ENCODE measurements at places on chromosomes 16 and 17.

GRCh38 chr16:24119807-24120206 is 136.3 kb upstream of the CACNG3 start:
- DNase-seq = no peak

- no peak for DNase-seq
These were observed 15.5 kb downstream of the ZNHIT3 start for GRCh38 chr17:36501963-36502362.

DNA sequence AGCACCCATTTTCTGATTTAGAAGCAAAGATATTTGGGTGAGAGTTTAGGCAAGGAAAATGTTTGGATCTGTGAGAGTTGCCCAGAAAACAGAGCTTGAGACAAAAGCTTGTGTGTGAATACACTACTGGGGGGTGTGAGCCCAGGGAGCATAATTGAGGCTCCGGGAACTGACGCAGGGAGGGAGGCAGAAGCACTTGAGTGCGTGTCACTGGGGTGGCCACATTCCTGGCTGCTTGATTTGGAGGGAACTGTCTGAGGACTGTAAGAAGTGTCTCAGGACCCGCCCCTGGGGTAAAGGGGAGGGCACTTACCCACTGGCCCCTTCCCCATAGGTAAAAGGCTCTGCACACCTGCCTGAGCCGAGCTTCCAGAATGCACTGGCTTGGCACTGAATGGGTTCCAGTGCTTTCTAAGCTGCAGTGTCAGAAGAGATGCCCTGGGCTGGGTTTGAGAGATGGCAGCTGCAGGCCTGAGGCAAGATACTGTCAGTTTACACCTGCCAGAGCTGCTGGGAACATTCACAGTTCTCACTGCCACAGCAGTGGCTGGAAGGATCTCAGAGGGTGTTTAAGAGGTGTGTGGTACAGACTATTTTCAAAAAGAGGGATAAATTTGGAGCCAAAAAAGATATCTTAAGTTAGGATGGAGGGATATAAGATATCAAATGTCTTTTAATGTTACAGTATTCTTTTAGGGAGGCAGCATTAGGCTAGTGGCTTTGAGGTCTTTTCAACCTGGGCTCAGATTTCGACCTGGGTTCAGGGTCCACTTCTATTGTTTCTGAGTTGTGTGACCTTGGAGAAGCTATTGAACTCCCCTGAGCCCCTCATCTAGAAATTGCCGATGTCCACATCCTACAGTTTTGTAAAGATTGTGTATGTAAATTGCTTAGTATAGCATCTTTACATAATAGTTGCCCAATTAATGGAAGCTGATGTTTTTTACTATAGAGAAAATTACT is 6.9 kb upstream of the TEX2 start:
- no peak for DNase-seq

DNA sequence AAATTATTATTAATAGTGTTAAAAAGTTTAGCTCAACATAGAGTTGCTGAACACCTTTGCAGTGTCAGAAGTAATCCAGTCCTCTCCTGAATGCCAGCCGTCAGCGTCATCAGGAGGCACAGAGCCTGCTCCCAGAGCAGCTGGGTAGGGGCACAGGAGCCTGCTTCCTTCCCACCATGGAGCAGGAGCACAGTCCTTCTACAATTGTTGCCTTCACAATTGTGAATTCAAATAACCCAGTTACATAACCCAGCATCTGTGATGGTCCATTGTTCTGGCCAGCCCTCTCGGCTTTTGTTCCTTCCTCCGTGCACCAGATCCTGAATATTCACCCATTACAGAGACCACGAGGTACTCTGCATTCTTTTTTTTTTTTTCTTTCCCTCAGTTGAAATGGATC is 393.9 kb upstream of the MAF start:
- DNase-seq = no peak

- DNase-seq = no peak
These were observed 125.2 kb downstream of the RAP1GAP2 start for GRCh38 chr17:2921443-2921842.

- DNase-seq = no peak
These were observed 30.1 kb upstream of the CPNE2 start for GRCh38 chr16:57062329-57062728.

- DNase-seq = no peak
These were observed 20.0 kb upstream of the ZFHX3 start for GRCh38 chr16:73067671-73068540.

DNA sequence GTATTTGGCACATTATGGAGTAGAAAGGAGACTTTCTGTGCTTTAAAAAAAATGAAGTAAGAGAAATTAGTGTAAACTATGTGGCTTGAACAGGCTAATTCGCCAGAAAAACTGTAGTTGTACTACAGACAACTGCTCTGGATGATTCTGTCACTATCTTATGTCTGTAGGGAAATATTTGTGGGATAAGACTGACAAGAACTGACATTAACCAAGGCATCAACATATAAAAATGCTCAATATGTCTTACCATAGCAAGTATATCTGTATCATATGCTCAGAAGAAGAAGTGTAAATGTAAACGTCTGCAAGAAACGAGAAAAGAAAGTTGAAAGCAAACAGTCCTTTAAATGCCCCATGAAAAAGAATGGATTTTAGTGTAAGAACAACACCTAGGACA is 1545.0 kb downstream of the CDH8 start:
- DNase-seq = no peak

DNA sequence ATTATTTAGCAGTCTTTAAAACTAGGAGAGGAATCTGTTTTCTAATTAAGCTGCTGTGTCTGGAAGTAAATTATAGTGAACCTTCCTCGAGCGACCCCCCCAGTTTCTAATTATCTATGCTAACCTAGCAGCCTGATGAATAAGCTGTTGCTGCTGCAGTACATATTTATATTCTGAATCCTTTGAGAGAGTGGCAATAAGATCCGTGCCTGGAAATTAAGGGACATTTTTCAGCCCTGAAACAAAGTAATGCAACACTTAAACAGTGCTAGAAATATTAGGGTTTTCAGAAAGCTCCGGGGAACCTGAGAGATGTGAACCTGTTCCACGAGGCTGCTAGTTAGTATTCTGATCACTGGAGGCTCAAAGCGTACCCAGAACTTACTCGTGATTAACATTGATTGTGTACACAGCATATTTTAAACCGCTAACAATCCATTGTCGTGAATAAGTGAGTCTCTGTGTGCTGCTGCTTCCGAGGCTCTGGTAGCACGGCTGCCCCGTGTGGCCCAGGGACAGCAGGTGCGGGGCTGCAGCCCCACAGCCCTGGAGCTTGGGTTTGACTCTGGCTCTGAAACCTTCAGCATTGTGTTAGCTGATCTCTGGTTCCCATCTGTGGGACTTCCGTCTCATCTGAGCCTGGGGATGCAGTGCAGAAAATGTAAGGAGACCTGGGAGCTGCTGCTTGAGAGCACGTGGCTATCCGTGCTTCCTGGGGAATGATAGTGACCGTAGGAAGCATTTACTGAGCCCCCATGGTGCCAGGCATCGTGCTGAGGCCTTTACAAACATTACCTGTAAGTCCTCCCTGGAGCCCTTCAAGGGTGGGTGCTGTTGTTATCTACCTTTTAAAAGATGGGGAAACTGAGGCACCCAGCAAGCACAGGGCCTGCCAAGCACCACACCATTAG is 190.9 kb upstream of the CHMP6 start:
- DNase-seq = no peak

DNA sequence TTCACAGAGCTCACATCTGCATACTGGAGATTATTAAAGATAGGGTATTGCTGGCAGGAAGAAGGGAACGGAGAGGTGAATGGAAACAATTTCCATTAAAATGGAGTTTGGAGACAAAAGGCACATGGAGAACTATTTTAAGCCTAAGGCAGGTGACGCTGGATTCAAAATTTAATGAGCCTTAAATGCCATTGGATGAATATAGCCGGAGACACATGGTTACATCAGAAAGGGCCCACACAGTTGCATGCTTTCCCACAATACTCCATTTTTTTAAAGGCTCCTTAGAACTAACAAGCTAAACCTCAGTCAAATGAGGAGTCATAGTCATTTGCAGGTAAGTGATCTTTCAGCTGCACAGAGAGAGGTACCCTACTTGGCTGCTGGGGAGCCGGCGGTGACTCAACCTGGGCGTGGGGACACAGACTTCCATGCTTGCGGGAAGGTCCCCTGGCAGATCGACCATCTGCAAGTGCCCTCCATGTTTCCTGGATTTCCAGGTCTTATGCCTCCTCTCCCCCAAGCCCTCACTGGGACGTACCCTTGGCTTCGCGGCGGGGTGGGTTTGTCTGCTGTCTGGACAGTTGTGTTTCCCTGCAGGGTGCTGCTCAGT is 259.2 kb downstream of the CBLN1 start:
- no peak for DNase-seq

DNA sequence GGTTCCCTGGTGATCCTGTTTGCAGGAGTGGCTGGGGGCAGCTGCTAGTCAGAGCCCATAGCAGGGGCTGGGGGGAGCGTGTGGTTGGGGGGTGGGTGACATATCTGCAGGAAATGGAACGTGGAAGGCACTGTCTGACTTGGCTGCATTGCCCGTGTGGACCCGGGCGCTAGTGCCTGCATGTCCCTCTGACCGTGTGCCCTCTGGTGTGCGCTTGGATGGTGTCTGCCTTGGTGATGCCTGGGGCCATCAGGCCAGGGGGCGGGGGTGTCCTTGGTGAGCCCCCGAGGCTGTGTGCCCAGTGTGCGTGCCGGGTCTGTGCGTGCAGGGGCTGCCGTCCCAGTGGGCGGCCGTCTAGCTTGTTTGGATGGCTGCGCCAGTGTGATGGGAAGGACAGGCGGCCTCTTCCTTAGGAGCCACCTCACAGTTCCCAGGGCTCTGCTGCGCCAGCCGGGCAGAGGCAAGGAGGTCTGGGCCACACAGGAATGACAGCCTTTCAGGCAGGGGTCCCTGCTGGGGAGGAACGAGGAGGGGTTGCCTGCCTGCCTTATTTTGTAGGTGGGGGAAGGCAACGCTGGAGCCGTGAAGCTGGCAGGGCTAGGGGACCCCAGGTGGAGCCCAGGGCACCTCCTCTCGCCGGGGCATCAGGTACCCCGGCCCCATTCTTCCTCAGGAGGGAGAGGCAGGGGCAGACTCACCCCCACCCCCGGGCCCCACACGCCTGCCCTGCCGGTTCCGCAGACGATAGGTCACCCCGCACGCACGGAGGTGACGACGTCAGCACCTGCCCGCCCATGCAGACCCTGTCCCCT is 693 bp downstream of the NDRG4 start:
- no peak for DNase-seq

DNA sequence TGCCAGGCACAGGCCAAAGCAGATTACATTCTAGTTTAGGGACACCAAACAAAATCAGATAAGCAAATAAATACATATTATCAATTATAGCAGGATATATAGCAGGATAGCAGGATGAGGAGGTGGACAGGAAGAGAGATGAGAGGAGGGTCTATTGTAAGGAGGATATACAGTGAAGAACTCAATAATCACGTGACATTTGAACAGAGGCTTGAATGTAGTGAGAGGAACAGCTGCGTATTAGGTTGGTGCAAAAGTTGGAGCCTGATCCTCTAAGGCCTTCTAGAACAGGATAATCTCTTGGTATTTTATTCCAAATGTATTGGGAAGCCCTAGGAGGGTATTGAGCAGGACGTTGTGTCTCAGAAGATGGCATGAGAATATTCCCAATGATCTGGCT is 136.7 kb downstream of the CYLD start:
- DNase-seq = no peak

GRCh38 chr17:58368860-58369213 is 16.8 kb upstream of the SUPT4H1 start:
- DNase-seq = no peak

DNA sequence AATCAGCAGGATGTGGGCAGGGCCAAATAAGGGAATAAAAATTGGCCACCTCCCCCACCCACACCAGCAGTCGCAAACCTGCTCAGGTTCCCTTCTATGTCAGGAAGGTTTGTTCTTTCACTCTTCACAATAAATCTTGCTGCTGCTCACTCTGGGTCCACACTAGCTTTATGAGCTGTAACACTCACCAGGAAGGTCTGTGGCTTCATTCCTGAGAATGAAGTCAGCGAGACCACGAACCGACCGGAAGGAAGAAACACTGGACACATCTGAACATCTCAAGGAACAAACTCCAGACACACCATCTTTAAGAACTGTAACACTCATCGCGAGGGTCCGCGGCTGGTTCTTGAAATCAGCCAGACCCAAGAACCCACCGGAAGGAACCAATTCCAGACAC is 115.5 kb upstream of the TBX2 start:
- DNase-seq = no peak

DNA sequence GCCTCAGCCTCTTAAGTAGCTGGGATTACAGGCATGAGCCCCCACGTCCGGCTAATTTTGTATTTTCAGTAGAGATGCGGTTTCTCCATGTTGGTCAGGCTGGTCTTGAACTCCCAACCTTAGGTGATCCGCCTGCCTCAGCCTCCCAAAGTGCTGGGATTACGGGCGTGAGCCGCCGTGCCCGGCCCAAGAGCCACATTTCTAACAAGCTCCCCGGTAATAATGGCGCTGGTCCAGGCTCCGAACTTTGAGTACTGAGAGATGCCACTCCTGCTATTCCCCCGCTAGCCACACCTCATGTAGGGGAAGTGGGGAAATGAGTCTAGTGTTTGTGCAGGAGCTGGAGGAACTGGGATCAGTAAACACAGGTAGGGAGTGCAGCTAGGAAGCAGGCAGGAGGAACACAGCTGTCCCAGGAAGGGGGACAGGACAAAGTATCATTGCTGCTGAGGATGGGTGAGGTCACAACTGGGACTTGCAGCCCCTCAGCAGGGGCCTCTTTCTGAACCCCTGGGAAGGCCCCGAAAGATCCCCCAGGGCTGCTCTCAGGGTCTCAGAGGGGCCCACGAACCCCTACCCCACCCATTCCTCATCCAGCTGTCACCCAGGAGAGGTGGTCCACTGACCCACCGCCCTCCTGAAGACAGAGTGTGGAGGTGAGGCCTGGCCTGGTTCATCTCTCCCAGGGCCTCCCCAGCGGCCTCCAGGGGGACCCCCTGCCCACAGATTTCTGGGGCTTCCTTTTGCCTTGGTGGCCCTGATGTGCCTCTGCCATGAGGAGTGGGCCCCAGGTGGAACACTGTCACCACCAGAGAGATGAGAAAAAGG is 3.7 kb upstream of the KREMEN2 start:
- DNase-seq = no peak

- DNase-seq = no peak
These were observed 85.9 kb downstream of the SNX29 start for GRCh38 chr16:12062343-12063003.

- no peak for DNase-seq
These were observed 12.2 kb upstream of the SMARCD2 start for GRCh38 chr17:63854709-63855108.

GRCh38 chr17:57270801-57271245 is 14.5 kb downstream of the MSI2 start:
- no peak for DNase-seq

DNA sequence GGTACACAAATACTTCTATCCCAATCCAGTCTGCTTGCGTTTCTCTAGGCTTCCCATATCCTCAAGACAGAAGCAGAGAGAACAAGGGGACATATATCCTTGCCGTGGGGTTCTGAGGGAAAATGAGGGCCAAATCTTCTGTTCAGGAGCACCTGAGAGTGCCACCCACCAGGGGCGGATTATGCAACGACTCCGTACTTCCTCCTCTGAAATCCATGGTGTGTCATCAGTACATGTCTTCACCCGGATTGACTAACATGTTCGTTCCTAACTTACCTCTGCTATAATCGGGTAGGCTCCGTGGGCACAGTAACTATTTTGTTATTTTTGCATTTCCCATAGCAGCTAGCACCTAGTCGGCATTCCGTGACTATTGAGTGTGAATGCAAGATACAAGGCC is 7.8 kb upstream of the ZNF200 start:
- no peak for DNase-seq

Measured in activated CD8-positive, alpha-beta memory T cell treated with anti-CD3 and anti-CD28 coated beads for 1 hour (primary cell).